Right lobe of liver (tissue), 6 donors: ENCODE measurements at places on chromosomes 13 and 19.
A peak's percentile ranks its signal among the peaks of the same experiment; 100 is the strongest.

GRCh38 chr13:39676315-39676876 lies 20.9 kb downstream of the COG6 start:
- DNase-seq = no peak

DNA sequence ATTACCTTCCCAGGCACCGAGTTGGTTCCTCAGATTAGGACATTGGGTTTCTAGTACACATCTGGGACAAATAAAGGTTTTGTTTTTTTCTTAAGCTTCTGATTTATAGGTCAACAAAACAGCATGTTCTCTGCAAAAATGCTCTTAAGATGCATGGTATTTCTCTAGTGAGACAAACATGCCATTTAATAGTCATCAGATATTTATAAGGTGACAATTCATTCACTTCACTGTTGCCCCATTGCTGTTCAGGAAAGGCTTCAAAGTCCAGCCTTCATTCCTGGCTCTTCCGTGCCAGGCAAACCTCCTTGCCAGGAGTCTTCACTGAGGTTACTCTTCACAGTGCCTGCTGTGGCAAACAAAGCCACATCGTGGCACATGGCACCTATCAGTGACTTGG lies 156.3 kb upstream of the FNDC3A start:
- no peak for DNase-seq

DNA sequence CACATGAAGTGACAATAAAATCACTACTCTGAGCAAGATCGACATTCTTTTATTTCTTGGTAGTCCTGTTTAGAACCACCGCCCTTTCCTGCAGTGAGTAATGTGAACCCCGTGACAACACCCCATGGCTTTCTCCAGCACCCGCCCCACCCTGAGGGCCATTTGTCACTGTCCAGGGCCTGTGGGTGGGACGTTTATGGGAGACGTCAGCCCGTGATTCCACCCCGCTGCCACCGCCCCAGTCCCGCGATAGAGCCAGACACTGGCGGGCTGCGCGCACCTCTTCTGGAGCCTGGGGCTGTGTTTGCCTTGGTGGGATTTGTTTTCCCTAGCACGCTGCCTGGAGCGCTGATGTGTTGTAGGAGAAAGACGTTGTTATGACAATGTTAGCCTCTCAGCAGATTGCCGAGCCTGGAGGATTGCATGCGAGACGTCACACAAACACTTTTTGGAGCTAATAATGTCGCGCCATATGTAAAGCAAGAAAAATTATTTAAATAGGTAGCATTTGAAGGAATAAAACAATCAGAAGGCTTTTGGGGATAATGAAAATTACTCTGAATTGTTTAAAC lies 263.7 kb downstream of the TEX29 start:
- DNase-seq = no peak

DNA sequence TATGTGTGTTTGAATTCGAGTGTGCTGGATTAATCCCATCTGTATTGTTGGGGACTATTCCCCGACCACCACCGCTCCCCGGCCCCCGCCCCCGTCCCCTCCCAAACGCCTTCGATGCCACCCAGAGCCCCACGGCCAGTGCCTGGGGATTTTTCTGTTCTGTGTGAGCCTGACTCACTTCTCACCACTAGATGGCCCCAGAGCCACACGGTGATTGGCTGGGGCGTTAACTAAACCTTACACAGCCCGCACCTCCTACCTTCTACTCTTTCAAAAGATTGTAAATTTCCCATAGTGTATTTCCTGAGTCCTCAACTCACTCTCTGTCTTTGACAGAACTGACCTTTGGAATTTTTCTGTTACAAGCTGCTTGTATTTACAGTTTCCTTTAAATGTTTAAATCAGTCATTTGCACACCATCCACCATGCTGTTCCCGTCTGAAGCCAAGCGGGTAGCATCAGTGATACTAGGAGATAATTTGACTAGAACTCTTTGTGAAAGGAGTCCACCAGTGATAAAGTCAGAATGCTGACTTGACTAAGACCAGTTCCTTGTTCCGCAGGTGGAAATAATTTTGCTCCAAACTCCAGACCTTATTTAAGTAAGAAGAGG lies 61.4 kb downstream of the RFX2 start:
- peak; percentile 74 for DNase-seq

GRCh38 chr19:40601134-40601974 lies at the start of gene LTBP4:
Gene LTBP4 (plus strand): TSS chr19:40601369. CDS start chr19:40601388, 19 bp downstream.
- no peak for DNase-seq

- DNase-seq = no peak
Observed at GRCh38 chr13:39335721-39336120, 267.3 kb downstream of the LHFPL6 start.

DNA sequence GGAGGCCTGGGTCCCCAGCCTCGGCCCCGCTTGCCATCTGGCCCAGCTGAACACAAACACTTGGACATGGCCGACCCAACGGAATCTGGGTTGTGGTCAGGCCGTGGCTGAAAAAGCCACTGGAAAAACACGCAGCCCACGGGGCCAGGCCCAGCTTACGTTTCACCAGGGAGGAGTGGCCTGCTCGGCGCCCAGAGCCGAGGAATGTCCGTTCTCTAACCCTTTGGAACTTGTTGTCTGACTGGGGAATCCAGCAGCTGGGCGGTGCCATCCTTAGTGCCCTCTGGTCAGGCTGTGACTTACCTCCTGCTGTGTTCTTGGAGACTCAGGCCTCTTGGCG lies 13.8 kb downstream of the CILP2 start:
- DNase-seq = no peak

DNA sequence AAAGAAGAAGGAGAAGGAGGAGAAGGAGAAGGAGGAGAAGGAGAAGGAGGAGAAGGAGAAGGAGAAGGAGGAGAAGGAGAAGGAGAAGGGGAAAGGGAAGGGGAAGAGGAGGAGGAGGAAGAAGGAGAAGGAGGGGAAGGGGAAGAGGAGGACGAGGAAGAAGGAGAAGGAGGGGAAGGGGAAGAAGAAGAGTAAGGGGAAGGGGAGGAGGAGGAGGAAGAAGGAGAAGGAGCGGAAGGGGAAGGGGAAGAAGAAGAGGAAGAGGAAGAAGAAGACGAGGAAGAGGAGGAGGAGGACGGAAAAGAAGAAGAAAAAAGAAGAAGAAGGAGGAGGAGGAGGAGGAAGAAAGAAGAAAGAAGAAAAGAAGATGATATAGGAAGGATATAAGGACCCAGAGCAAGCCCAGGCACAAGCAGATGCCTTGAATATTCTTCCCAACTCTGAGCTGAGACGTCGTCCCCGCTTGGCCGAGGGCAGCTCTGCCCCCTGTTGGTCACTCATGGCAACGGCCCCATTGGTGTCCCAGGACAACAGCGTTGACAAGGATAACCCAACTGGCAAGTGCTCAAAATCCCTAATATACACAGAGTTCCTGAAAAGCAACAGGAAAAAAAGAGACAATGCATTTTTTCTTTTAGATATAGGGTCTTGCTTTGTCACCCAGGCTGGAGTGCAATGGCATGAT lies 30.6 kb upstream of the IGSF23 start:
- DNase-seq = peak; percentile 37

DNA sequence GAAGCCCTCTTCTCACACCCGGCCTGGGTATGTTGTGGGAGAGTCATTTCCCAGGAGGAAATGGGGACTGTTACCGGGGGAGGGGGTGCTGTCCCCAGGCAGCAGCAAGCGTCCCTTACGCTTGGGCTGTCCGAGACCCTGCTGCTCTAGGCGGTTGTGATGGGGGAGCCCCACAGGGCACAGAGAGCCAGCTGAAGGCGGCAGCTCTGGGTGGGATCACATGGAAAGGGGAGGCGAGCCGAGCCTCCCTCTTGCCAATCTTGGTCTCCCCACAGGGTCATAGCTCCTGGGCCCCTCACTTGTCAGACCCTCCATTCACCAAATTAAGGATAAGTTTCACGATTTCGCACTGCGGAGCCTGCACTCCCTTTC lies 22.0 kb downstream of the EPN1 start:
- DNase-seq = no peak
